Mesendoderm (in vitro differentiated cells): ENCODE measurements at places on chromosomes 12 and 14.
A peak's percentile ranks its signal among the peaks of the same experiment; 100 is the strongest.

DNA sequence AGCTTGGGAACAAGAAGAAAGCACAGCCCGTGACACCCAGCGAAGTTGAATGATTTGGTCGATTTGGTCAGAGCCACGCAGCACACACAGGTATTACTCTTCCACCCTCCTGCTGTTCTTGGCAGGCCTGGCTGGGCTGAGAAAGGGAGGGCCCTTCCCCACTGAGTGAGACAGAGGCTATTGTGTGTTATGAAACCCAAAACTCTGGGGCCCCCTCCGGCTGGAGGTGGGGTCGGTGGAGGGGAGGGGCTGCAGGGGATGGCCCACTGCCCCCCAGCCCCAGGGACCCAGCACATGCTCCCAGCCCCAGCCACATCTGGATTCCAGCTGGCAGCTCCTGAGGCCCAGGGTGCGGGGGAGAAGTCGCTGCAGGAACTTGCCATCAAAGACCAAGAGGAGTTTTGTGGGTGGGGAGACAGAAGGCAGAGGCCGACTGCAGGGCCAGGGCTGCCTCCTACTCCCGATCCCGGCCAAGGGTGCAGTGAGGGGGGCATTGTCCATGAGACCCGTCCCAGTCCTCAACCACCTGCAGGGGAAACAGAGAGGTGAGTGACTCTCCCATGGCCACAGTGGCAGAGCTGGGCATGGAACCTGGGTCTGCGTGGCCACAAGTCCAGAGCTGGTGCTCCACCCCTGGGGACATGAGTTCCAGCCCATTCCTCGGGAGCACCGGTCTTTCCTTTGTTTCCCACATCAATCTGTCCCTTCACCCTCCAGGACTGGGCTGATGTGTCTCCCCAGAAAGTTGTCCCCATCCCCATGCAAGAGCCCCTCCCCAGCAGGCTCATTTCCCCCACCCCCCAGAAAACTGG is 8.7 kb downstream of the TMEM119 start:
- DNase-seq: peak; percentile 37

- peak; percentile 93 for DNase-seq
These were observed 1.8 kb downstream of the GLI1 start for GRCh38 chr12:57461276-57461916.

- no peak for DNase-seq
These were observed 1.6 kb downstream of the ACSS3 start for GRCh38 chr12:81079280-81080076.

DNA sequence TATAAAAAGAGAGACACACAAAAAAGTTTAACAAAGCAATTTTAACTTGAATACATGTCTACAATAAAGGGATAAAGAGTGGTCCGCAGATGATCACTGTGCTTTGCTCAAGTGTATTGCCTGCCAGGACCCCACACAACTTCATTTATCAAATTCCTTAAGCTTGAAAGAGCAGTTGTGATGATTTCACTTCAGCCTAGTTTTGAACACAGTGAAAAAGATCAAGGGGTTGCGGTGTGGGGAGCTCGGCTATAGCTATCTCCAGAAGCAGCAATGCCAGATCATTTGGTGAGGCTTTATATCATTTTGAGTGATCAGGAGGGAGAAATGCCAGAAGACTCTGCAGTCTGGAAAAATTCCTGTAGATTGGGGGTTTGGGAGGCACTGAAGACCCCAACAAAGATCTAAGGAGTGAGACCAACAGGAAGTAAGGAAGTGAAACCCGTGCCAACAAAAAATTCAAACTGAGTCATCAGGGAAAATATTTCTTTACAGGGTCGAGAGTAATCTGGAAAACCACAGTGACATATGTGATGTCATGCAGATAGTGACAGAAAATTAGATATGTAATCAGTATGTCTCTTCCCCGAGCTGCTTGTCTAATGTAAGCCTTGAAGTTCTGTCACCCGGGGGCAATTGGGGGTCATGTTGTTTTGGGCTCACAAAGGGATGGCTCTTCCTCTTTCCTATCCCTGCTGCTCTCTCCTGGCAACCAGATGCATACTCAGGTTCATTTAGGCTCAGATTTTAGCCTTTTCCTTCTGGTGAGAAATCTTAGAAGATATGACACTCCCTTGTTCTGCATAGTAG is 221.8 kb downstream of the MSRB3 start:
- no peak for DNase-seq

DNA sequence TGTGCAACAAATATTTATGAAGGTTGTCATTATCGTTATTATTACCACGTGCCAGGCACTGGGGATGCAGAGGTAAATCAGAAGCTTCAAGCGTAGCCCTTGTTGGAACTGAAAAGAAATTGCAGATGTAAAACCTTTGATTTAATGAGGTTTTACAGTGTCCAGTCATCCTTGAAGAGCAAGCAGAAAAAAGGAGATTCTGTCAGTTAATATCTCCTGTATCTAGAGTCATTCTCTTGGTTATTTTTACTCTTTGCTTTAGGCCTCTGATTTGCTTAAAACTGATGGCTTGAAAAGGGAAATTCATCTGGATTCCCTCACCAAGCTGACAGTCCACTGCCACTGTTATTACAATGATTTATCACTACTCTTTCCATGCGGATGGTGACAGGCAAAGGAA is 179.3 kb downstream of the GALC start:
- no peak for DNase-seq
